ENCODE measurements at places on chromosomes 7 and 10. TPM values are rescaled to one million over a fixed set of nuclear protein-coding genes. Genes with fewer than 3 reads are reported as not detected.

DNA sequence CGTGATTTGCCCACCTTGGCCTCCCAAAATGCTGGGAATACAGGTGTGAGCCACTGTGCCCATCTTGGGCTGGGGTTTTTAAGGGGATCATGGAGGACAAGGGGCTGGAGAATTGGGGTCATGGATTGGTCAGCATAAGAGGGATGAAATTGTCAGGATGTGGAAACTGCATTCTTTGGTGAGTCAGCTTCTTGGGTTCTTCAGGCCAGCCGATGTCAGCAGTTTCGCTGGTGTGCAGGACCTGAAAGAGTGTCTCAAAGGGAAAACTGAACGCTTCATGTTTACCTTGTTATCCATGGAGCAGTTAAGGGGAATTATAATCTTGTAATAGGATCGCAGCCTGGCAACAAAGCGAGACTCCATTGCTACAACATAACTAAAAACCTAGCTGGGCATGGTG is 13.0 kb downstream of the GALNT17 start:
- DNase-seq, result no peak

DNA sequence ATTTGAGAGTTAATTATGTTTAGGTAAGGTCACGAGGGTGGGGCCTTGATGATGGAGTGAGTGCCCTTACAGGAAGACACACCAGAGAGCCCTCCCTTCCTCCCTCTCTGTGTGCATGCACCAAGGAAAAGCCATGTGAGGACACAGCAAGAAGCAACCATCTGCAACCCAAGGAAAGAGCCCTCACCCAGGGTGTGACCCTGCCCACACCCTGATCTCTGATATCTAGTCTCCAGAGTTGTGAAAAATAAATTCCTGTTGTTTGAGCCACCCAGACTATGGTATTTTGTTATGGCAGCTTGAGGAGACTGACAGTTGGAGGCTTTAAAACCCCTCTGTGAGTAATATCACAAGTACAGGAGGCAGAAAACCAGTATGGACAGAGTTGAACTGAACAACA is 15.0 kb upstream of the MCM10 start:
- no peak for DNase-seq

LRRC61 gene
- 12.8 TPM for total RNA-seq

GLI3 gene
- 0.12 TPM for total RNA-seq

CREM gene
- 51.6 TPM for total RNA-seq

Measured in activated CD4-positive, alpha-beta T cell treated with anti-CD3 and anti-CD28 coated beads, Interleukin-2, amount 10 ng/mL, durations not matched to agents 7 days and 5 days (primary cell).